Chondrocyte (in vitro differentiated cells): ENCODE measurements at places on chromosomes 12 and 14. TPM values are rescaled to one million over a fixed set of nuclear protein-coding genes. Genes with fewer than 3 reads are reported as not detected.

Gene SYCP3
- 0.05 TPM in 1 of 3 replicates, not detected in the others for total RNA-seq

Gene GSC
- total RNA-seq, result not detected in 3 replicates

Gene CCDC196
- total RNA-seq, result not detected in 3 replicates

Gene AKAP5
- total RNA-seq, result 4.2 to 9.0 TPM (median 4.3 TPM) in 3 replicates

Gene GARIN6
- not detected in 3 replicates for total RNA-seq
